ENCODE measurements at places on chromosomes 2 and 18. TPM values are rescaled to one million over a fixed set of nuclear protein-coding genes. Genes with fewer than 3 reads are reported as not detected.

The LRRC30 gene
- total RNA-seq: not detected

The CCBE1 gene
- 1.5 TPM for total RNA-seq

The UGT1A9 gene
- total RNA-seq: not detected

The ANKRD30B gene
- total RNA-seq: not detected

The PDE11A gene
- total RNA-seq: under 0.01 TPM

The PLCL1 gene
- total RNA-seq: 3.8 TPM

The EHD3 gene
- total RNA-seq: 5.9 TPM

The PRADC1 gene
- total RNA-seq: 21.0 TPM

The GPR17 gene
- total RNA-seq: not detected

The IL1RN gene
- not detected for total RNA-seq

The MGAT4A gene
- total RNA-seq: 25.5 TPM

The RPRM gene
- not detected for total RNA-seq

The SCG2 gene
- total RNA-seq: 0.38 TPM

The PPIL3 gene
- total RNA-seq: 32.6 TPM

The WDCP gene
- 10.8 TPM for total RNA-seq

The DPP10 gene
- not detected for total RNA-seq

The BOLL gene
- total RNA-seq: not detected

The SMCHD1 gene
- total RNA-seq: 76.1 TPM

The HOXD3 gene
- 0.54 TPM for total RNA-seq

The ERBB4 gene
- total RNA-seq: under 0.01 TPM

The COL6A3 gene
- total RNA-seq: 497 TPM
